ENCODE measurements at places on chromosomes 4 and X.
A peak's percentile ranks its signal among the peaks of the same experiment; 100 is the strongest.

- no peak for DNase-seq
Observed at GRCh38 chr4:149713031-149713430, 102.6 kb downstream of the IQCM start.

- DNase-seq: no peak
Observed at GRCh38 chr4:74942251-74942917, 9.5 kb downstream of the PARM1 start.

- DNase-seq: no peak
Observed at GRCh38 chrX:53711436-53711835, 24.9 kb upstream of the HUWE1 start.

- no peak for DNase-seq
Observed at GRCh38 chr4:41175794-41176193, 38.5 kb downstream of the APBB2 start.

DNA sequence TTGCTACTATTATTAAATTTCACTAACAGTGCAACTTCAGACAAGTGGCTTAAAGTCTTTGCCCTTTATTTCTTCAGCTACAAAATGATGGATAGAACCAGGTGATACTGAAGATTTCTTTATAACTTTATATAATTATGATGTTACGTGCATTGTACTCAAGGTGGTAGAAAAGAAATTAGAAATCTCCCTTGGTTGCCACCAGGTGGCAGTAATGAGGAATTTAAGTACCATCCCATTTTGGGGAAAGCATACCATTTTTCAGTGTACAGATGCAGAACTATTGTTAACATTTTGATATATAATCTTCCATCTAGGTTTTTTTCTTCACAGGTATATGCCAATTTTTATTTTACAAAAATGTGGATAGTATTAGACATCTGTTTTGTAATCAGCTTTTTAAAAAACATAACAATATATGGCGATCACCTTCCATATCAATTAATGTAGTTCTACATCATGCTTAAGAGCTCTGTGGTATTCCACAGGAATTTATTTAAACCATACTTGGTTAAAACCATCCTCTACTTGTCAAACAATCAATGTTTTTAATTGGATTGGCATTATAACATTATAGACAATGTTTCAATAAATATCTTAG lies 37.7 kb upstream of the RAB33B start:
- DNase-seq: no peak

DNA sequence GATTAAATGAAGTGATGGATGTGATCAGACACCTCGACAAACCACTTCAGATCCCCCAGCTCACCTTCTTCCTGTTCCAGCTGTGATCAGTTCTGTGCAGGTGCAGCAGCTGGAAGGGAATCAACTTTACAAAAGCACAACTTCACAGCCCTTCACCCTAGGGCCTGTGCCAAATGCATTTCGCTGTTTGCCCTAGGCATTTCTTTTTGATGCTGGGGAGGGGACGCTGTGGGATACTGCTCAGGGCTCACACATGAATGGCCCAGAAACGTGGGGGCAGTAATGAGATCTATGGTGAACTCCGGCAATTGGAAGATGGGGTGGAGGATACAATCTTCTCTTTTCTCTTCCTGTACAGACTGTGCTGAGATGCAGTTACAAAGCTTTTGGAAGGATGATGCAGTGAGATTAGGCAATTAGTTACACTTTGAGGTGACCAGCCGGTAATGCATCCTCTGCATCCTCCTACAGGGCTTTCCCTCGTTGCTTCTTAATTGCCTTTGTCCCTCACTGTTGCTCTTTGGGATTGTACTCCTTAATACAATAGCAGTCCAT lies 215.1 kb upstream of the PITX2 start:
- DNase-seq: no peak

DNA sequence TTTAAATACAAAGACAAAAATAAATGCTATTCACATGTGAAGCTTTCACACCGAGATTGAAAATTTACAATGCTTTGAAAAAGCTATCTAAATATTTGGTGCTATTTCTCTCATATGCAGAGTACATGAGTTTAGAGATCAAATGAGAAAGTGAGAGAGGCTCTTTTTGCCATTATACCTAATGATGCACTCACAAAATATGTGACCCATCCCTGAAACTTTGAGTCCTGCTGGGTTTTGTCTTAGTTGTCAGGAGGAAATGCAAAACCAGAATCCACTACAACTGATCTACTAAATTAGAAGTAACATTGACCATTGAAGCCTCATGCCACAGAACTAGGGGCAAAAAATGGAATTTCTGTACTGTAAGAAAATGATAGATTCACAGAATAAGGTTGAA lies 251.7 kb downstream of the MAPK10 start:
- no peak for DNase-seq

- no peak for DNase-seq
Observed at GRCh38 chr4:186699881-186700397, 23.7 kb downstream of the FAT1 start.

- DNase-seq: peak; percentile 7
Observed at GRCh38 chr4:16794816-16795445, 103.5 kb downstream of the LDB2 start.

DNA sequence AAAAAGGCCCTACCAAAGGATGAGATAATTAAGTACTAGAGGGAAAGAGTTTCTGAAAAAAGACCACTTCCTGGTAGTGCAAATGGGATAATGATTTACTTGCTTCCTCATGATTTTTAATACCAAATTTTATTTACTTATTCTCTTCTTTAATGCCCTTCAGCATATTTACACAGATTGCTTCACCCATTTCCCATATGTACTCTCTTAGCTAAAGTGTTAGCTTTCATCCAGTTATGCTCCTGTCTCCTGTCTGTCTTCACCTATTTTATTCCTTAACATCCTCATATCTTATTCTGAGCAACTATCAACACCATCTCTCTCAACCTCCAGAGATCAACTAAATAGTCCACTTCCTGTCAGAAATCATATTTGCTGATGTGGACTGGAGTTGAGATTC lies 183.2 kb upstream of the HS3ST1 start:
- DNase-seq: no peak

- no peak for DNase-seq
Observed at GRCh38 chr4:113893546-113893945, 85.9 kb downstream of the ARSJ start.

- DNase-seq: no peak
Observed at GRCh38 chrX:14017399-14017798, 12.3 kb downstream of the GEMIN8 start.

GRCh38 chr4:5192678-5193077 lies 141.4 kb downstream of the STK32B start:
- DNase-seq: no peak

DNA sequence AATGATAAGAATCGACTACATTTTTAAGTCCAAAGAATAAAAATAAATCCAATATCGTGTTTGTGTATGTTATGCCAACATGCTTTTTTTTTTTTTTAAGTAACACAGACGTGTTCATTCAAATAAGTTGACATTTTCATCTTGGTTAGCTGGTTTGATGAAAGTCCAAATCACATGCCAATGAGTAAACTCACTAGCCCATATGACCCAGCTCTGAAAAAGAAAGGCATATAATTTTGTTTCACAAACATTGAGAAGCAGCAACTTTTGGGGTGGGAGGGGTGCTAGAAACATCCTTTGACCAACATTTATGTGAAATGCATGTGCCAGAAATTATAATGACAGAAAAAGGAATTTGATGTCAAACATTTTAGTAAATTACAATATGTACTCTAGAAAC lies 61.6 kb upstream of the SPP1 start:
- DNase-seq: no peak

All from stimulated activated CD8-positive, alpha-beta memory T cell treated with anti-CD3 and anti-CD28 coated beads, Interleukin-2, amount 100 ng/mL, for 48 hours (primary cell).